ENCODE measurements at places on chromosomes 4 and X.

- DNase-seq, result no peak
Observed at GRCh38 chr4:67465032-67465762, 80.1 kb downstream of the CENPC start.

- DNase-seq, result no peak
Observed at GRCh38 chr4:188372829-188373228, 233.6 kb downstream of the TRIML1 start.

DNA sequence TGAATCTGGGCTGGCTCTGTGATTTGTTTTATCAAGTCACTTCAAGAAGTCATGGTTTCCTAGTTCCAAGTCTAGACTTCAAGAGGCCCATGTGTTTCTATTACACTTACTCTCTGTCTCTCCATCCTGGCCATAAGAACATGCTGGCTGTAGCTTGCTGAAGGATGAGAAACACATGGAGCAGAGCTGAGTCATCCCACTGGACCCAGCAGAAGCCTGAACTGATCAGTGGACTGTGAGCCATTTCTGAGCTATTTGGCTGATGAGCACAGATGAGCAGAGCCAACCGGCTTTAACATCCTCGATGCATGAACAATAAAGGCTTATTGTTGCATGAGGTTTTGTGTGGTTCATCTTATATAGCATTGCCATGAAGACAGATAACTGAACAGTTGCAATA, 290.6 kb upstream of the BOD1L1 start:
- no peak for DNase-seq

DNA sequence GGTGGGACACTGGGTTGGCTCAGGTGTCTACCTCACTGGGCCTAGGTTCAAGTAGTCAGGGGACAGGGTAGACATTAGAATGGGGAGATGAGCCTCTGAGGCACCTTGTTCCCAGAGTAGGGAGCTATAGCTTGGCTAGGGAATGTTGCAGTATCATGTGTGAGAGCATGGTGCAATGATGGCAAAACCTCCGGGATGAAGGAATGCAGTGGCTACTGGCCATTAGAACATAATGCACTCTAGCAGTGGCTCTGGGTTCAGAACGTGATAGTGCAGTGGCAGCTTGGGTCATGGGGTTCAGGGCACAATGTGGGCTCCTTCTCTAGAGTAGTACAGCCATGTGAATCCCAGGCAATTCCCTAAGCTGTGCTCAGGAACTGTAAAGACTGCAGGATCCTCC, 471.5 kb downstream of the CCSER1 start:
- DNase-seq, result no peak

GRCh38 chr4:1991087-1991486, 17.7 kb downstream of the NELFA start:
- DNase-seq, result no peak
